ENCODE measurements at places on chromosomes 4 and X.

- no peak for DNase-seq
These were observed 16.6 kb downstream of the SAT1 start for GRCh38 chrX:23799469-23800065.

DNA sequence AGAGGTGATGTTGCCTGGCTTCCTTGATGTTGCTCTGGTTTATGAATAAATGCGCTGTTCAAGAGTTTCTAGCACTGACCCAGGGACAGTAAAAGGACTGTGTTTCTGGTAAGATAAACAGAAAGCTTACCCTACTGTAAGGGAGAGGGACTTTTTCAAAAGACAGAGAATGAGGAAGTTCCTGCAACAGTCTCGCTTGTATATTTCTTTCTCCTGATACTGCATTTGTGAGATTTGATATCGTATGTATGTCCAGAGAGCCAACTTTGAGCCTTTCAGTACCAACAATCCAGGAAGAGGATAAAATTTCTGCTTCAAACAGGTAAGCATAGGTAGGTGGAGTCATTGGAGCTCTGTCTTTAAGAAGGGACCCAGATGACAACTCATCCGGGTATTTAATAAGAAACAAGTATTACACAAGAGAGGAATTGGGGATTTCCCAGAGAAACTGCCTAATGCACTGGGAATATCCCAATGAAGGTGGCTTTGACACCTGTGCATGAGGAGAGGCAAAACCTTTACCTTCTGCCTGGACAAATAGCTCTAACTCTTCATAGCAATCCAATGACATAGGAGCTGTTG, 773 bp downstream of the DAPP1 start:
- no peak for DNase-seq

GRCh38 chr4:15778289-15779241, at the start of gene CD38:
TSS of gene CD38 (plus strand) at chr4:15778328. CDS start at chr4:15778415, 87 bp downstream.
- no peak for DNase-seq

DNA sequence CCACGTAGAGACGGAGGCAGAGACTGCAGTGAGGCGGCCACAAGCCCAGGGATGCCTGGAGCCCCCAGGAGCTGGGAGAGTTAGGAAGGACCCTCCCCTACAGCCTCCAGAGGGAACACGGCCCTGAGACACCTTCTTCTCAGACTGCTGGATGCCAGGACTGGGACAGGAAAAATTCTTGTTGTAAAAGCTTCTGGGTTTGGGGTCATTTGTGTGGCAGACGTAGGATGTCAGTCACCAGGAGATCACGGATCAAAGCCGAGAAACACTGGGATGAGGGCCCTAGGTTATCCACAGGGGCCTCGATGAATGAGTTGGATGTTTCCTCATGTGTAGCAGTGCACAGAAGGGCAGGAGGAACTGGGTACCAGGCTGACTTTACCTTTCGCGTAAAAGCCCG, 163.7 kb downstream of the SHOX start:
- no peak for DNase-seq

- DNase-seq, result no peak
These were observed 56.7 kb upstream of the TMEM131L start for GRCh38 chr4:153409412-153409811.

GRCh38 chrX:9788911-9789310, 2.7 kb downstream of the SHROOM2 start:
- DNase-seq, result no peak

DNA sequence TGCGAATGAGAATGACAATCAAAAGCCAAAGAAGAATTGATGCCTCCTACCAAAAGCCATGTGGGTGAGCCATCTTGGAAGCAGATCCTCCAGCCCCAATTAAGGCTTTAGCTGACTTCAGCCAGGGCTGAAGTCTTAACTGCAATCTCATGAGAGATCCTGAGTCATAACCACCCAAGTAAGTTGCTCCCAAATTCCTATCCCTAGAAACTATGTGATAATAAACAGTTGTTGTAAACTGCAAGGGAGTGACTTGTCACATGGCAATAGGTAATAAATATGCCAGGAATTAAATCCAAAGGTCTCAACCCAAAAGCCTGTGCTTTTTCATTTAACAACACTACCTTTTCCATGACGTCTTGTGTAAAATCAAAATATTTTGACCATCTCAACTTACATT, 154.2 kb upstream of the TBL1X start:
- peak; percentile 15 for DNase-seq

DNA sequence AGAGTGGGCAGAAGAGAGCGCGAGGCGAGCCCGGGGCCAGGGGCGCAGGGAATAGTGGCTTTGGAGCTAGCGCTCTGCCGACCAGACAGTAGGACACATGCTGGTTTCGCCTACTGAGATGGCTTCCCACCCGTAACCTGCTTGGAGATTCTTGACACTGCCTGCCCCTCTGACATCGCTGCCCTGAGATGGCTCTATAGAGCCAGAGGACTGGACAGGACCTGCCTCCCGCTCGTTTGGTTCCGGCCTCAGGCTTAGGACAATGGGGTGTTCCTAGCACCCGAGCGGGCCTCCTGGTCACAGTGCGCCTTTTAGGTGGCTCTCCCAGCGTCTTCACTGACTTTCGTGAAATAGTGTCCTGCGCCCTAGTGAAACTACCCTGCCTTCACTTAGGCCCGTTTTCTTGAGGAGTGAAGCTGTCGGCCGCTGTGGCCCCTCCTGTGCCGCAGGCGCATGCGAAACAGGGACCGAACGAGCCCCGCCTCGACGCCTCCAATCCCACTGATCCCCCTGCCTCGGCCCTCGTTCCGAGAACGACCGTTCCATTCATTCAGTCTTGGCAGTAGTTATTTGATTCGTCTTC, 608 bp downstream of the TAF1 start:
- no peak for DNase-seq

- DNase-seq, result no peak
These were observed 66.7 kb upstream of the DHX15 start for GRCh38 chr4:24650849-24651640.

DNA sequence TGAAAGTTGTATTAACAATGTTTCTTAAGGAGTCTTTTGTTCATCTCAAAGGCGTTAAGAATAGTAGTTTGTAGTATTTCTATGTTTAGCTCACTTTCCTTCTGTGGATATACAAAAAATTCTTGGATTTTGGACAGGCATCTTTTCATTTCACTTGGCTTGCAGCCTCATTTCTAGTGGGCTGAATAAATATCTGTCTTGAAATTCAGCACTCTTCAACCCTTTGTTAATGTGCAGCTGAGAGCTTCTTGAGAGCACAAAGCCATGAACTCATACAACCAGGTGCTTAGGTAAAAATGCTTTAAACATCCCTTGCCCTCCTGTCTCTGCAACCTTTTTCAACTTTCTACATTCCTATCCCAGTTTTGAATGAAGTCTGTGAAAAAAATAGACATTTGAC, 1003.2 kb downstream of the C4orf33 start:
- DNase-seq, result no peak

DNA sequence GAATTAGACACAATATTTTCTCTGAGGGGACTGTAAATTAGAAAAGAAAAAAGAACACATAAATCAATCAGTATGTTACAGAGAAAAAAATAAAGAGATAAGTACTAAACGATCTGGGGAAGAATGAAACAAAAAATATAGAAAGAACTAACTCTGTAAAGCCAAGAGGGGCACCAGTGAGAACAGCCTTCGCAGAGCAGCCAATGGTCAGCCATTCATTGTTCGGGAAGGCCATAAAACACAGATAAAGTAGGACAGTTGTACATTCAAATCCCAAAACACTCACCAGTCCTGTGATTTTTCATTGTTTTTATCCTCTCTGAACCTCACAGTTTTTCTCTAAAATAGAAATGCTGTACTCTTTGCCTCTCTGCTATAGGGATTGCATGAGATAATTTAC, 127.9 kb downstream of the NEK1 start:
- no peak for DNase-seq

DNA sequence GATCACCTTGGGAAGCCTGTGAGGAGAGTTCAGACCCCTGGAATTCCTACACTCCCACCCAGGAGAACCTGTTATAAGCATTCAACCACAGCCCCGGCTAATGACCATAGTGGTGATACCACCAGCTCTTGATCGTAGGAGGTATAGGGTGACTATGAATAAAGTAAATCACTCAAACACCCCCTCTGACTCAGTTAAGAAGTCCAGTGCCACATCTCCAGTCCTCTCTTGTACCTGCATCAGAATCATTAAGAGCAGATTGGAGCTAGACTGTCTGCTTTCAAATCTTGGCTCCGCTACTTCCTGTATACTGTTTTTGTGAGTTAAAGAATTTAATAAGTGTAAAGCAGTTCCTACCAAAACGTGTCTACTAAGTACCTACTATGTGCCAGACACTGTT, 565.1 kb upstream of the DIPK2B start:
- no peak for DNase-seq

- DNase-seq, result peak; percentile 71
These were observed 70.0 kb upstream of the FAM241A start for GRCh38 chr4:112075129-112075753.

- no peak for DNase-seq
These were observed 411.2 kb downstream of the SPOCK3 start for GRCh38 chr4:166823126-166823525.

GRCh38 chr4:123955167-123955800, 558.7 kb downstream of the SPRY1 start:
- no peak for DNase-seq

DNA sequence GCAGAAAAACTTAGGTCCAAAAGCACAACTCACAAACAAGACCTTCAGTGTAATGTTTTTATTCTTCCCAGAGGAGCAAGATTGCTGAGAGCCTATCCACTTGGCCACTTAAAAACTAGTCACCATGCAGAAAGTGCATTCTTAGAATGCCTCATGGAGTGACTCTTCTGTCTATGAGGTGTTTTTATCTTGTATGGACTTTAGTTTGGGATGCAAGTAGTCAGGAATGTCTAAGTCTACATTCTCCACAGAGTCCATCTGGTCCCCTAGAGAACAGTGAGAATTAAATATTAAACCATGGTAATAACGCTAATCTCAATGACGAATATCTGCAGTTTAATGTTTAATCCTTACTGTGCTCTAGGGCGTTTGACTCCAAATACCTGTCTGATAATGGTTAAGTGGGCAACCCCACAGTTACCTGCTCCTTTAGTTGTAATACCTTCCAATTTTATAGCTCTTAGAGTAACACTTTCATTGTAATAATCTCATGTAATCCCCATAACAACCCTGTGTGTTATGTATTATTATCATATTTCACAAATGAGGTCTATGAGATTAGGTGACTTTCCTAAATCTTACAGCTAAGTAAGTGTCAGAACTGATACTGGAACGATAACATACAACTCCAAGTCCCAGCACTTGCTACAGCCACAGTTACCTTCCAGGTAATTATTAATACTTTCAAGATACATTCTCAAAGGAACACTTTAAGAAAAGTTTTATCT, 235.6 kb upstream of the JADE1 start:
- peak; percentile 63 for DNase-seq

DNA sequence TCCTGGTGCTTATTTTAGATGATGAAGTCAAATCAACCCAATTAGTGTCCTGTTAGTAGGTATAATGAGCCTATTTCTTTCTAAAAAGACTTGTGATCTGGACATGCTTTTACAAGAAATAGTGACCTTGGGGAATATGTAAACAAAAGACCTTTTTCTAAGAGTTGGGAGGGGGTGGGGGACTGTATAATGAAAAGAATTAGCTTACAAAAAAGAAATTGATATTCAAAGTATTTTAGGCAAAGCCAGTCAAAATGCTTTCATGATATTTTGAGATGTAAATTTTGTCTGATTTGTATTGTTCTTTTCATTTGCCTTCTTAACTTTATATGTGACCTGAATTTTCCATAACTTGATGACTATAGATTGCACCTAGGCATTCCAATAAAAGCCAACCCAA, 114.6 kb downstream of the DCTD start:
- DNase-seq, result no peak

GRCh38 chrX:93580634-93581033, 92.7 kb downstream of the NAP1L3 start:
- DNase-seq, result no peak

GRCh38 chr4:89000844-89001360, 56.1 kb downstream of the FAM13A start:
- peak; percentile 28 for DNase-seq

DNA sequence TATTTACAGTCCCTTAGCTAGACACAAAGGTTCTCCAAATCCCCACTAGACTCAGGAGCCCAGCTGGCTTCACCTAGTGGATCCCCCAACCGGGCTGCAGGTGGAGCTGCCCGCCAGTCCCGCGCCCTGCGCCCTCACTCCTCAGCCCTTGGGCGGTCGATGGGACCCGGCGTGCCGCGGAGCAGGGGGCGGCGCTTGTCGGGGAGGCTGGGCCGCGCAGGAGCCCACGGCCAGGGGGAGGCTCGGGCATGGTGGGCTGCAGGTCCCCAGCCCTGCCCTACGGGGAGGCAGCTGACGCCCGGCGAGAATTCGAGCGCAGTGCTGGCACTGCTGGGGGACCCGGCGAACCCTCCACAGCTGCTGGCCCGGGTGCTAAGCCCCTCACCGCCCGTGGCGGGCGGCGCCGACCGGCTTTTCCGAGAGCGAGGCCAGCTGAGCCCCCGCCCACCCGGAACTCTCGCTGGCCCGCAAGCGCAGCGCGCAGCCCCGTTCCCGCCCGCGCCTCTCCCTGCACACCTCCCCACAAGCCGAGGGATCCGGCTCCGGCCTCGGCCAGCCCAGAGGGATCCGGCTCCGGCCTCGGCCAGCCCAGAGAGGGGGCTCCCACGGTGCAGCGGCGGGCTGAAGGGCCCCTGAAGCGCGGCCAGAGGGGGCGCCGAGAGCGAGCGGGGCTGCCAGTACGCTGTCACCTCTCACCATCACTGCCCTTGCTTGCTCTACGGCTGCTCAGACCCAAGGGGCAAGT, 39.4 kb downstream of the WFS1 start:
- DNase-seq, result no peak

GRCh38 chr4:43758836-43759235, 689.8 kb downstream of the KCTD8 start:
- DNase-seq, result no peak

DNA sequence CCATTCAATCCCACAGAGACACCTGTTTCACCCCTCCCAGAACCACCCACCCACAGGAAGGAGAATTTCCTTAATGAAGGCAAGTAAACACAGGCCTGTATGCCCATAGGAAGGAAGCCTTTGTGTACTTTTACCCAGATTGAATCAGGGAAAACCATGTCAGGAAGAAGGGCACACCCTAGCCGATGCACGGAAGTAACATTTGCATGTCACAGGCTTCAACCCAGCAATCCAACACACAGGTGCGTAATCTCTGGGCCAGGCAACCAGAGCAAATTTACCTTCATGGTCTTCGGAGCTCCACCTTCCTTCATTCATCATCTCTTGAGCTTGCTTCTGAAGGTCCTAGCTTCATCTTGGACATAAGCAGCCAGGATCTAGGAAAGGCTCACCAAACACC, 206.3 kb downstream of the SHROOM3 start:
- no peak for DNase-seq

DNA sequence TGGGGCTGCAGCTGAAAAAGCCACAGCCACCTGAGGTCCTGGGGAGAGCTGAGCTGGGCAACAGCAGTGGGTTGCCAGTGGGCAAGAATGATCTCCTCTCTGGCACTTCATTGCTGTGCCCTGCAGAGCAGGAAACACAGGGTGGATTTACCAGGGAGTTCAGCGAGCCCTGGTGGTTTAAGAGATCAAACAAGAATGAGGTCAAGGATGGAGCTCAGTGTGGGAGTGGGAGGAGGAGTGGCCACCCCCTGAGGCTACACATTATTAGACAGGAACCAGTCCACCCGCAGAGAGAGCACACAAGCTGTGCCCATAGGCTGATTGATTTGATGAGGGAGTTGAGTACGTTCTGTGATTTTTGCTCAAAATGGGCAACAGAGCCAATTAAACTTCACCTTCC, 47.3 kb downstream of the FRMPD3 start:
- DNase-seq, result no peak

- no peak for DNase-seq
These were observed 876.4 kb upstream of the SLIT2 start for GRCh38 chr4:19375136-19375804.
